ENCODE measurements at places on chromosomes 7 and 10.

DNA sequence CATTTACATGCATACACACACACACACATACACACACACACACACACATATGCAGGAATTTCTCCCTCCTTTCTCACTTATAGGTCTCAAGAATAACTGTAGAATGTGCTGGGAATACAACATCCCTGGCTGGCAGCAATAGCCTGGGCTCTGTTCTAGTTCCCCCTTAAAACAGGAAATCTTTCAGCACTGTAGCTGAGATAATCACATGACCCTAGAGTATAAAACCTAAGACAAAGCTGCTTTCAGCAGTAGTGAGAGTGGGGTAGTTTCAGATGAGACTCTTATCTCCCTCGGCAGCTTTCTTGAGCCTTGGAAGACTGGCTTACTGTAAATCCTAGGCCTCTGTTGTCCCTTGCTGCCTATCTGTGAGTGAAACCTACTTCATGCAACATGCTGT lies 137.4 kb upstream of the AKR1E2 start:
- DNase-seq = no peak

- DNase-seq = no peak
These were observed 141.6 kb downstream of the SND1 start for GRCh38 chr7:127793582-127793981.

GRCh38 chr7:35694161-35694783 lies 663 bp downstream of the HERPUD2 start:
- no peak for DNase-seq

DNA sequence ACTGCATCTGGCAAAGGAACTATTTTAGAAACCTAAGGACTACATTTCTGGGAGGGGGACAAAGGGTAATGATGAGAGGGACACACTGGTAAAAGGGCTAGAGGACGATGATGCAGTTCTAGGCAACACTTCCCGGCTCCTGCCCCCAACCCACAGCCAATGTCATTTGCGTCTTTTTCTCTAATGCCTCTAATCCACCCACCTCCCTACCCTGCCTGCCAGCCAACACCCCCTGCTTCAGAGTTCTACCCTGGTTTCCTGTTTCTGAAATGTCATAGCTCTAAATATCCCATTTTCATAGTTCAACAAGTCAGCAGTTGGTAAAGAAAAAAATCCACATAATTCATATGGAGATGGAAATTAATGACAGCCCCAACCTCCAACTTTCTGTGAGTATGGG lies 79.0 kb downstream of the KIAA1549 start:
- no peak for DNase-seq

DNA sequence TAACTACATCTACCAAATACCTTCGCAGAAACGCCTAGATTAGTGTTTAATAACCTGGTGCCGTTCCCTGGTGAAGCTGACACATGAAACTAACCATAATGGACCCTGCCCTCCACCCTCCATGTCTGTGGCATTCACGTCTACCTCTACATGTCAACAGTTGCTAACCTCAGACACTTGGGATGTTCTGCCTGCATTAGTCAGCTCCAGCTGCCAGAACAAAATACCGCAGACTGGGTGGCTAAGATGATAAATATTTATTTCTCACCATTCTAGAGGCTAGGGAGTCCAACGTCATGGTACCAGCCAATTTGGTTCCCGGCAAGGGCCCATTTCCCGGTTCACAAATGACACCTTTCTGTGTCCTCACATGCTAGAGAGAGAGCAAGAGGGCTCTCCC lies 118.5 kb upstream of the CHST15 start:
- DNase-seq = no peak

DNA sequence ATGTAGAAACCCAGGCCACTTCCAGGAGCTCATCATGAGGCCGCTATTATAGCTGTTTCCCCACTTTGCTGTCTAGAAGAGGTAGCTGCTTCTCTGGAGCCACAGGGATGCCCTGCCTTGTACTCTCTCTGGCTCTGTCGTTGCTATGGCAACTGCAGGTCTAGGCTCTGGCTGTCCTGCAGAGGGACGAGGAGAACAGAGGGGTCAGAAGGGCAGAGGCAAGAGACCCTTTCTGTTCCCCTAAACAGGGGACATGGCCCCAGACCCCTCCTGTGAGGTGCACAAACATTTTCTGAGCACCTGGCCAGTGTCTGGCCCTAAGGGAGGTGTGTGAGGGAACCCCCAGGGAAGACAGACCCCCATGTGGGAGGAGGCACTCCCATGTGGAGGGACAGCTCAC lies 31.4 kb downstream of the ITPRIP start:
- DNase-seq = peak; percentile 45

- DNase-seq = no peak
These were observed at the start of gene TMEM139 for GRCh38 chr7:143284591-143285469. TSS of gene TMEM139 (plus strand) at chr7:143284958. CDS start at chr7:143285958, 1,000 bp downstream.

DNA sequence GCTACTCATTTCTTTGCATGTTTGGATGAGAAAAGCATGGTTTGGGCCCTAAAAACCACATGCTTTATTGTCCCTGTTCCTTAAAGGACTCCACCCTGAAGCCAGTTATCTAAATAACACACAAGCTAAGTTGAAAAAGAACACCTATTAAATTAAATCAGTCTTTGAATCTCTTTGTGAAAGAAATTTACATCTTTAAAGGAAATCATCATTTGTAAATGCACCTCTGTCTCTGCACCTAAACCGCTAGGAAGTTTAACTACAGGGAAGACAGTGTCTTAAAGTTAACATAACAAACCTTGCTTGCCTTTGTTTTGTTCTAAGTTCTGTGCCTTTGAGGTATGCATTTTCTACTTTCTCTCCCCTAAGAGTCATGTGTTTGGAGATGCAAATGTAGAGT lies 52.6 kb downstream of the HTR7 start:
- no peak for DNase-seq

DNA sequence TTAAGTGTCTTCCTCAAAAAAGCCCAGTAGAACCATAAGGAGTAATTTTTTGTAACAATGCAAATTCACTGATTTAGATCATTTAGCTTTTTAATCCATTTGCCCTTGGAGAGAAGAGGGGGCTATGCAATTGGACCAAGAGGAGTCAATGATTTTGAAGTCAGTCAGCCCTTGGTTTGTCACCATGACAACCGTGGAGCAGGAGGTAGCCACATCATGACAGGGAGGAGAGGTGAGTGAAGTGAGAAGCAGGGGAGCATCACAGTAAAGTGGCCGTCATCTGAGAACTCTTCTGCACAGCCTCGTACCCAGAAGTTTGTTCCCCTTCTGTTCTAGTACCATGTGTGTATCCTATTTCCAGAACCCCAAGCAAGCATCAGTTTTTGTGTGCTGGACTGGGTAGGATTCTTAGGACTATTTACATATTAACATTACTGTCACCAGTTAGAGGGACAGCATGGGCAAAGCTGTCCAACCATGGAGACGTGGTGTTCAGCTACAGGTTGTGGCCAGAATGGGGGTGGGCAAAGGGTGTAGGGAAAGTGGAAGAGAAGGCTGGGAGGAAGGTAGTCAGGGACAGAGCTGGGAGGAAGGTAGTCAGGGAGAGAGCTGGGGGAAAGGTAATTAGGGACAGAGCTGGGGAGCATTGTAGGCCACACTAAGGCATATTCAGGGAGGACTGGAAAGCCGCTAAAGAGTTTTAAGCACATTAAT lies 13.1 kb downstream of the UBE3C start:
- no peak for DNase-seq

- no peak for DNase-seq
These were observed 144.9 kb upstream of the CELF2 start for GRCh38 chr10:10872764-10873163.

DNA sequence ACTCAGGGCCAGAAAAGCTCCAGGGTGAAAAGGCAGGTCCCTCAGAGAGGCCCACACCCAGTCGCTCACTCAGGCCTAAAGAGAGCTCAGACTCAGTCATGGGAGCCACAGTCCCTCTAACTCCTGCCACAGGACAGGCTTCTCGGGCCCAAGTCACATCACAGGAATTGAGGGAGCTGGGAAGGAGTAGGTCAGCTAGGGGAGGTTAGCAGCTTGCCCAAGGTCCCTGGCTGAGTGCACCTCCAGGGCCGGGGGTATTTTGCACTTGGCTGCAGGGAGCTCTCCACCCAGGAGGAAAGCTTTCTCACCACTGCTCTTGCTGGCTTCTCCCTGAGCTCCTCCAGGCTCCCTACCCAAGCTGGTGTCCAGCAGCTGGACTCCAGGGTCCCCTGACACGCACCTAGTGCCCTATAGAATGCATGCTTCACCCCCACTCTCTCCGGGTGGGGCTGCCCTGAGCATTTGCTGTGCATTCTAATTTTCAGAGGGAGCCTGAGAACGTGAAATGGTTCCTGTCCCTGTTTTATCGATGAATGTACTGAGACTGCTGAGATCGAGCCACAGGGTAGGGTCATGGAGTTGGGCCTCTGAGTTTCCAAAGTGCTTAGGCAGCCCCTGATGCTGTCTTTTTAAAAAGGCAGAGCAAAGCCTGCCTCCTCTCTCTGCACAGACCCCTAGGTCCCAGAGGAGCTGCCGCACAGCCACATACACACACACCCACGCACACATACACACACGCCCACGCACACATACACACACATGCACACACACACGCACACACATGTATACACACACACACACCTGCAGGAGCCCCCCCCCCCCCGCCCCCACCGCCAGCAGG lies 37.9 kb upstream of the RET start:
- peak; percentile 79 for DNase-seq

GRCh38 chr10:127174866-127175265 lies 21.5 kb downstream of the INSYN2A start:
- DNase-seq = no peak

DNA sequence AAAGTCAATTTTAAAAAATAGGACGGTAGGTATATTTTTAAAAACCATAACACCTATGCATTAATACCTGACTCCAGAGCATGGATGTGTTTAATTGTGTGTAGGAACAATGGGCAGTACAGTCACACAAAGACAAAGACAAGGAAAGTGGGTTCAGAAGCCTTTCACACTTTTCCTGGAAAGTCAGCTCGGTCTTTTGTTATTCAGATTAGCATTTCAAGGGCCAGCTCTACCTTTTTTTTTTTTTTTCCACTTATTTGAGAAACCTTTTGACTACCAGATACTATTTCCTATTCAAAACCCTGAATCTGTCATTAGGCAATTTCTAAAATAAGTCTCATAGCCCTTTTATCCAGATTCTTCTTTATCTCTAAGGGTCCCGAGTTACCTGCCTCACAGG lies 401.9 kb downstream of the PARD3 start:
- DNase-seq = no peak

DNA sequence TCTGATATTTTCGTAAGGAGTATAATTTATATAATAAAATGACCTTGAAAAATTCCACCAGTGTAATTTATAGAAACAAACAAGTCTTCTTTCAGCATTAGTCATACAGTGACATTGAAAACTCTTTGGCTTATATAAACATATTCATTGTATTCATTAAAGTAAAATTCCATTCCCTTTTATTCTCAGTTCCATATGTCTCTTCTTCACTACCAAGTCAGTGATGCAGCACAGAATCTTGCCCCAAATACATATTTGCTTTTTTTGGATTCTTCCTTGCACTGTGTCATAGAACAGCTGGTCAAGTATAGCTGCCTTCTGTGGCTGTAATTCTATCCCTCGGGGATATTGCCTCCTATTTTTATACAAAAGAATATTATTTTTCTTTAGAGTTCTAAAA lies 884.5 kb upstream of the POT1 start:
- DNase-seq = no peak

DNA sequence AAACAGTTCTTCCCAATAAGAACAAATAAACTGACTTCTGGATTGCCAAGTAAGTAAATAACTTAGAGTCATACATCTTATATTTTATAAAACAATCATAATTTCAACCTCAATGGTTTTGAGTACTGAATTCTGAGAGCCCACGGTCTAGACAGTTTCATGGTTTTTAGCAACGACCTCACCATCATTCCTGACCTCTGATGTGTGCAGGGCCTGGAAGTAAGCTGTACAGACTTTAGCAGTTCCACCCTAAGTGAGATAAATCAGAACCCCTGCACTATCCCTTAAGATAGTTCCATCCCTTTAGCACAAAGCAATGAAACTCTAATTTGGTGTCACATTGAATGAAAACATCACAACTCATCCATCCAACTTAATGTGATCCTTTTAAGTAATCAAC lies 86.0 kb downstream of the NEBL start:
- no peak for DNase-seq

DNA sequence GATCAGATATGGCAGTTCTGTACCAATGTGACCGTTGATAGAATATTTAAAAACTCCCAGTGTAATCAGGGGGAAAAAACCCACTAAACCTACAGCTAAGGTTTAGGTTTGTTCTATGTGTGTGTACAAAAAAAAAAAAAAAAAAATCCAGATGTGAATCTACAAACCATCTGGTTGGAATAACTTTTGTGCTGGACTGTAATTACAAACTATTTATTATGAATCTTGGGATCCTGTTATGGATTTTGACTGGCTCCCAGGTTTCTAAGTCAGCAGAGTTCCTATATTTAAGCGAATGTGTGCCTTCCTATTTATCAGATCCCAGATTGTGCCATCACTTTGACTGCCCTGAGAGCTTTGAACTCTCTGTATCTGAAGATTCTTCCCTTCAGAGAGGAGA lies 29.1 kb downstream of the BMPER start:
- no peak for DNase-seq

DNA sequence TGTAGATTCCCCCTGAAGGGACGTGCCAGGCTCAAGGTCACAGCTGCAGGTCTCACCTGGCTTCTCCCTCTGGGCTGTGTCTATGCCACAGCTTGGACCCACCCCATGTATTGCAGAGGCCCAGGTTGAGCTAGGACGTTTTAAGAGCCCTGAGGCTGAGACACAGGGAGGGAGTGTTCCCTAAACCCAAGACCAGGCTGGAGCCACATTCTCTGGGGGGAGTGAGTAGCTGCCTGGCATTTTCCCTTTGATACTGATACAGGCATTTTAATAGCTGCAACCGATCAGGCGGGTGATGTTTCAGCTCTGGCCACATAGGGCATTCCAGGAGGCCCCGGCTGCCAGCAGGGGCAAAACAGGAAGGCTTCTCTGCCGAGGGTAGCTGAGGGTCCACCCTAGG lies 13.4 kb downstream of the COL13A1 start:
- no peak for DNase-seq

DNA sequence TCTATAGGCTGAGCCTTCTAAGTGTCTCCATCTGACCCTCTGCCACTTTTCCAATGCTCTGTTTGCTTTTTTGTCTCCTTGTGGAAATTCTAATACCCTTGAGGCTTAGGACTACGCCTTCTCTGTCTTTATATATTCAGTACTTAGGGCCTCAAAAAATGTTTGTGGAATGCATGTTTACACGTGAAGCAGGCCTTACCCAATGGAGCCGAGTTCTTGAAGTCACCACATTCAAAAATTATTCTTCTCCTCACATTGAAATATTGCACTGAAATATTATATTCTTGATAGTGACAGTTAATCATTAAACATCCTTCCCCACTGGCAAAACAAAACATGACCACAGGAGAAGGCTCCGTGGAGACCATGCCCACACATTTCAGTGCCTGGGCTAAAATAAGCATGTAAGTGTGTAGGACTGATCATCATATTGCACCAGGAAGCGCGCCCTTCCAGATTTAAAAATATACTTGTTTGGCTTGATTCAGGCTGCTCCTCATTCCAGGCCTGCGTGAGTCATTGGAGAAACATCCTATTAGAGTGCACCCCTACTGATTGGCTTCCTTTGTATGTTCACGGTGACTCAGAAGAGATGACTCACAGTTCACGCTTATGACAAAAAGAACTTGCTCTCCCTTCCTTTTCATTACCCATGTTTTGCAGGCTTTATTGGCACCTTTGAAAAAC lies 307.4 kb upstream of the AOAH start:
- DNase-seq = no peak

All from mesenteric fat pad (tissue), 1 donor.